Effector CD8-positive, alpha-beta T cell (primary cell): ENCODE measurements at places on chromosomes 3 and 15.
A peak's percentile ranks its signal among the peaks of the same experiment; 100 is the strongest.

- no peak for DNase-seq
Measured at GRCh38 chr3:78046566-78046965, 1006.7 kb downstream of the ROBO2 start.

DNA sequence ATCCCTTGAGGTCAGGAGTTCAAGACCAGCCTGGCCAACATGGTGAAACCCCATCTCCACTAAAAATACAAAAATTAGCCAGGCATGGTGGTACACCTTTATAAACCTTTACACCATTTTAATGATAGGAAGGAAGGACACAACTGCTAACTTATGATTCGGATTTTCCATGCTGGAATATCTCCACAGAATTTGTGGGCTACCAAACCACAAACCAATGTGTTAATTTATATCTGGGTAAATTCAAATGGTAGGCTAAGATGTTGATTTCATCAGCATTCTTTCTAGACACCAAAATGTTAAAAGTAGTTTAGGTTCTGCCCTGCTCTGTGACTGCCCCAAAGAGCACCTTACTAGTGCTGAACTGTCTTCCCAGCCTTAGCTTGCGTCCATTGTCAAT lies 72.8 kb downstream of the POLQ start:
- DNase-seq: no peak

- no peak for DNase-seq
Measured at GRCh38 chr3:4981665-4982494, 2.6 kb downstream of the BHLHE40 start.

- DNase-seq: no peak
Measured at GRCh38 chr3:50189274-50189673, 2.1 kb upstream of the GNAT1 start.

GRCh38 chr3:45962033-45962432 lies 18.8 kb downstream of the CXCR6 start:
- DNase-seq: no peak

- DNase-seq: no peak
Measured at GRCh38 chr15:68420186-68420684, 11.7 kb downstream of the ITGA11 start.

DNA sequence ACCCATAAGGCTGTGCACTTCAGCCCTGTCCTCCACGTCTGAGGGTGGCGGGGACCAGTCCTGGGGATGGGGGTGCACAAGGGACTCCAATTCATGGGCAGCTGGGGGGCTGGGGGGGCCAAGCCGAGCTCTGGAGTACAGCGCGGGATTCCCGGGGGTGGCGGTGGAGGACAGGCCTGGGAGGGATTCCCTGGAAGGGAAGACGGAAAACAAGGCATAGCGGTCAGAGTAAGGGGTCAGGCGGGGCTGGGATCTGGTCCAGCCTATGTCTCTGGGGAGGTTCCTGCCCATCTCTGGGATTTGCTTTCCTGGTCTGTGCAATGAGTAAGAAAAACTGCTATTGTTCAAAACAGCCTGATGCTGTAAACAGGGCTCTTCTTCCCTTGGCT lies 8.1 kb upstream of the IGDCC3 start:
- no peak for DNase-seq

DNA sequence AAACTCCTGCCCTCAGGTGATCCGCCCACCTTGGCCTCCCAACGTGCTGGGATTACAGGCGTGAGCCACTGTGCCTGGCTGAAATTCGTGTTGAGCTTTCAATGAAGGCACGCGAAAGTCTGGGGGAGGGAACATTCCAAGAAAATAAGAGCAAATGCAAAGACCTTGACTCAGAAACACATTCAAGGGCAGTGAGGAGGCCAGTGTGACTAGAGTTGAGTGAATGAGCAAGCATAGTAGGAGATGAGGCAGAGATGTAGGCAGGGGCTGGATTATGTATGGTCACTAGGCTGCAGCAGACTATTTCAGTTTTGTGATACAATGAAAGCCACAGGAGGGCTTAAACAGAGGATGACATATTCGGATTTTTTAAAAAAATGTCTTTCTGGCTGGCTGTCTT lies 67.0 kb downstream of the SCN11A start:
- no peak for DNase-seq

DNA sequence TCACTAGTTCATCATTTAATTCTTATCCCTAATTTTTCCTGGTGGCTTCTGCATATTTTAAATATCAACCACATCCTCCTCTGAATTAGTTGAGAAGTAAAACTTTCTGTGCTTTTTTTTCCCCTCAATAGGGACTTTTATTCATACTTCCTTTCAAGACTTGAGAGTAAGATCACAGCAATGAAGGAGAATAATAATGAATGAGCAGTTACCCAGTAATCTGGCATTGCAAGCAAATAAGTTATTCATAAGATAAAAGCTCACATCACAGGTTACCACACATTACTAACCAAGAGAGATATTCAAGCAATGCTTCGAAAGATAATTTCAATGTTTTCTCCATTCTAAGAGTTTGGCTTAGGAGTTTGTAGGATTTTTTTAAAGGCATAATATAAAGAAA lies 50.3 kb downstream of the BTLA start:
- no peak for DNase-seq

- DNase-seq: no peak
Measured at GRCh38 chr15:44668921-44669320, 5.5 kb upstream of the SPG11 start.

DNA sequence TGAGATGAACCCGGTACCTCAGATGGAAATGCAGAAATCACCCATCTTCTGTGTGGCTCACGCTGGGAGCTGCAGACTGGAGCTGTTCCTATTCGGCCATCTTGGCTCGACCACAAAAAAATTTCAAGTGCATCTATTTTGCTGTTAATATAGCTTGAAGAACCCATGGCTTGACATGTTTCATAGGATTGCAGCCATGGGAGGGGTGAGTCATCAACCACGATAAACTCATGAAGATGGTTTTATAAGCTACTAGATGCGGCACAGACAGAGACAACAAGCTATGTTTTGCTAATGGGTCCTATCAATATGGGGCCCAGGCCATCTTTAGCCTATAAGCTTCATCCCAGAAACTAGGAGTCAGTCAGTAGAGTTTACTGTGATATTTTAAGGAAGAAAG lies 100.4 kb upstream of the PHLDB2 start:
- no peak for DNase-seq

- no peak for DNase-seq
Measured at GRCh38 chr3:40162616-40163015, 146.9 kb upstream of the EIF1B start.

- no peak for DNase-seq
Measured at GRCh38 chr3:79005084-79005483, 762.7 kb downstream of the ROBO1 start.

- DNase-seq: no peak
Measured at GRCh38 chr15:75814794-75815193, 28.5 kb upstream of the UBE2Q2 start.

GRCh38 chr3:149860881-149861280 lies 47.9 kb downstream of the RNF13 start:
- no peak for DNase-seq

- peak; percentile 40 for DNase-seq
Measured at GRCh38 chr15:90376789-90377188, 11.3 kb upstream of the IQGAP1 start.

DNA sequence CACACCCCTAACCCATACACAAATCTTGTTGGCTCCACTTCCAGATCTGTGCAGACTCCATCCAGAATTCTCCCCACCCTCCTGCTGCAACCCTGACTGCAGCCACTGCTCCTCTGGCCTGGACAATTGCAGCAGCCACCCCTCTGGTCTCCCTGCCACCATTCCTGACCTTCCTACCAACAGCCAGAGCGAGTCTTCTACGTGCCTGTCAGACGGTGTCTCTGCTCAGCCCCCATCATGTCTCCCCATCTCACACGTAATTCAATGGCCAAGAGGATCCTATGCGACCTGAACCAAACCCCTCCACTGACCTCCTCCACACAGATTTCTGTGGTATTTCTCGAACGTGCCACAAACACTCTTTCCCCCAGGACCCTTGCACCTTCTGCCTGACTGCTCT lies 103.3 kb downstream of the TPRA1 start:
- no peak for DNase-seq

- DNase-seq: no peak
Measured at GRCh38 chr15:79811406-79812405, 85.1 kb downstream of the MTHFS start.

- DNase-seq: no peak
Measured at GRCh38 chr3:32643816-32644215, 41.2 kb upstream of the CNOT10 start.

- no peak for DNase-seq
Measured at GRCh38 chr3:54067055-54067698, 55.2 kb upstream of the CACNA2D3 start.

DNA sequence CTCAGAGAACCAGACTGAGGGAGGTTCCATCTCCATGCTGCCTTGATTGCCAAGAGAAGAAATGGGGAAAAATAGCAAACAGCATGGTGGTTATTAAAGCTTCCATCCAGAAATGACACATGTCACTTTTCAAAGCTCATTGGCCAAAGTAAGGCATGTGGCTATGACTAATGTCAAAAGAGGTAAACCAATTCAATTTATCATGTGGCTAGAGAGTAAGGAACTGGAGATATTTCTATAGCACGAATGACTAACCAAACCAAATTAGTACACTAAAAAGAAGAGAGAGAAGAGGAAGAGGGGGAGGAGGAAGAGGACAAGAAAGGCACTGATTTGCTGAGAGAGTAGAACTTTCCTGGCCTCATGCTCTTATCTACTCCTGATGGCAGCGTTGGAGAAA lies 115.2 kb upstream of the SLC6A11 start:
- DNase-seq: no peak

DNA sequence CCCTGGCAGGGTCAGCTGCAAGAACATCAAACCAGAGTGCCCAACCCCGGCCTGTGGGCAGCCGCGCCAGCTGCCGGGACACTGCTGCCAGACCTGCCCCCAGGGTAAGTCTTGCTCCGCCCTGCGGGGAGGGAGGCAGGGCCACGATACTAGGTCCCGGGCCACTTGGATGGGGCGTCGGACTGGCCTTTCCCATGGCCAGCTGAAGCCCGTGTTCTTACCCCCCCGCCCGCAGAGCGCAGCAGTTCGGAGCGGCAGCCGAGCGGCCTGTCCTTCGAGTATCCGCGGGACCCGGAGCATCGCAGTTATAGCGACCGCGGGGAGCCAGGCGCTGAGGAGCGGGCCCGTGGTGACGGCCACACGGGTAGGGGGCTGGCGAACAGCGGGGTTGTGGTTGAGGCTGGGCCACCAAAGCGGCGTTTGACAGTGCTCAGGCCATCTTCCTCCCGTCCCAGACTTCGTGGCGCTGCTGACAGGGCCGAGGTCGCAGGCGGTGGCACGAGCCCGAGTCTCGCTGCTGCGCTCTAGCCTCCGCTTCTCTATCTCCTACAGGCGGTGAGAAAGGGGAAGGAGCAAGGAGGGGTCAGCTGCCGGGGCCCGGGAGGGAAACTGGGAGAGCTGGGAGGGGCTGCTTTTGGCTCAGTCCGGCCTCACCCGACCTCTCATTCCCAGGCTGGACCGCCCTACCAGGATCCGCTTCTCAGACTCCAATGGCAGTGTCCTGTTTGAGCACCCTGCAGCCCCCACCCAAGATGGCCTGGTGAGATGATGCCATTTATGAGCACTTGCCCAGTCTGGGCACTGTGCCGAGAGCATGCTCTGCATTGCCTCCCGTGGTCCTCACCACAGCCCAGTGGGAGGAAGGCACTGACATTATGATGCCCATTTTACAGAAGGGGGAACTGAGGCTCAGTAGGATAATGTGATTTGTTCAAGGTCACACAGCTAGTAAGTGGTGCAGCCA lies 1.7 kb downstream of the CHRD start:
- no peak for DNase-seq
